Breast epithelium (tissue), 4 donors: ENCODE measurements at places on chromosomes 11 and 22.

- DNase-seq: no peak
These were observed 33.6 kb downstream of the TCF20 start for GRCh38 chr22:42236848-42237247.

GRCh38 chr11:17588721-17589120, 41.7 kb downstream of the OTOG start:
- peak; percentile 14 for DNase-seq

- no peak for DNase-seq
These were observed 51.1 kb upstream of the EED start for GRCh38 chr11:86193297-86194095.

GRCh38 chr11:970319-970871, 44.7 kb downstream of the AP2A2 start:
- no peak for DNase-seq

DNA sequence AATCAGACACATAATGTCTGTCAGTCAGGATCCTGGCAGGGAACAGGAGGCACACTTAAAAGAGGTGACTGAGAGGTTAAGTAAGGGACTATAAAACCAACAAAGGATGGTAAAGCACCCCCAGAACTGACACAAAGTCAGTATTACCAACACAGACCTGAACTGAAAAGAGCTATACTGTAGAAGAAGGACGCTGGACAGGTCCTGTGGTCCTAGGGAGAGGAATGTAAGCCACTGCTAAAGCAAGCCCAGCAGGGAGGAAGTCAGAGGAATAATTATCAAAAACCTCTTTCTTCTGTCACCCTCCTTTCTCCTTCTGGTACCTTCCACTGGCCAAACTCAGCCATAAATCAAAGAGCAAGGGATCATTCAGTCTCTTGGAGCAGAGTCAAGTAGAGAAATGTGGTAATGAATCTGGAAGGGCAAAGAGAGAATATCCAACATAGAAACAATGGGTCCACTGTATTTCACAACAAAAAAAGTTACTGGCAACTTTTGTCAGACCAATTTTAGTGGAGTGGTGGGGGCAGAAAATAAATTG, 33.4 kb upstream of the ANGPTL5 start:
- DNase-seq: no peak

DNA sequence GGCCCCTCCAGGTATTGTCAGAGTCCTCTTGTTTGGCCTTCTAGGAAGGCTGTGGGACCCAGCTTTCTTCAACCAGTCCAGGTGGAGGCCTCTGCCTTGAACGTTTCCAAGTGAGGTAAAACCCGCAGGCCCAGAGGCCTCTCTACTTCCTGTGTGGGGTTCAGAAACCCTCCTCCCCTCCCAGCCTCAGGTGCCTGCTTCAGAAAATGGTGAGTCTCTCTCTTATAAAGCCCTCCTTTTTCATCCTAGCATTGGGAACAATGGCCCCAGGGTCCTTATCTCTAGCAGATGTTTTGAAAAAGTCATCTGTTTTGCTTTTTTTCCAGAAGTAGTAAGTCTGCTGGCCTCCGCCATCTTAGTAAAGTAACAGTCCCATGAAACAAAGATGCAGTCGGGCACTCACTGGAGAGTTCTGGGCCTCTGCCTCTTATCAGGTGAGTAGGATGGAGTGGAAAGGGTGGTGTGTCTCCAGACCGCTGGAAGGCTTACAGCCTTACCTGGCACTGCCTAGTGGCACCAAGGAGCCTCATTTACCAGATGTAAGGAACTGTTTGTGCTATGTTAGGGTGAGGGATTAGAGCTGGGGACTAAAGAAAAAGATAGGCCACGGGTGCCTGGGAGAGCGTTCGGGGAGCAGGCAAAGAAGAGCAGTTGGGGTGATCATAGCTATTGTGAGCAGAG, at the start of gene CD3E:
Gene CD3E (plus strand): TSS at position 163 of the 681 bp plus-strand sequence. CDS start 223 bp downstream, at position 386.
- no peak for DNase-seq

DNA sequence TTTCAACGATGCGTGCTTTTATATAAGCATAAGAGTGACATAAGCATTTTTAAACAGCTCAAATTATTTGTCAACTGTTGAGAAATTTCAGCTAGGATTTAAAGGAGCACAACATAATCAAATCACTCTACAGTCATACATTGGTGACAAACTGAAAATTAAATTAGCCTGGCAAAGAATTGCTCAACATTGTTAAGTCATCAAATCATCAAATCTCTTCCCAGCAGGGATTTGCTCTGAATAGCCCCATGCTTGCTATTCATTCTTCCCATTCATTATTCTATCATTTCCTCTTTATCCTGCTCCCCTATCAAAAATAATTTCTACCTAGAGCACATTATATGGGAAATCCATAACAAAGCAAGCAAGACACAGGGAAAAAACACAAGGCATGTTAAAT, 198.7 kb upstream of the LUZP2 start:
- DNase-seq: no peak

GRCh38 chr11:128424271-128424711, 163.1 kb downstream of the ETS1 start:
- DNase-seq: no peak

GRCh38 chr11:85170184-85170583, 457.0 kb downstream of the DLG2 start:
- no peak for DNase-seq

DNA sequence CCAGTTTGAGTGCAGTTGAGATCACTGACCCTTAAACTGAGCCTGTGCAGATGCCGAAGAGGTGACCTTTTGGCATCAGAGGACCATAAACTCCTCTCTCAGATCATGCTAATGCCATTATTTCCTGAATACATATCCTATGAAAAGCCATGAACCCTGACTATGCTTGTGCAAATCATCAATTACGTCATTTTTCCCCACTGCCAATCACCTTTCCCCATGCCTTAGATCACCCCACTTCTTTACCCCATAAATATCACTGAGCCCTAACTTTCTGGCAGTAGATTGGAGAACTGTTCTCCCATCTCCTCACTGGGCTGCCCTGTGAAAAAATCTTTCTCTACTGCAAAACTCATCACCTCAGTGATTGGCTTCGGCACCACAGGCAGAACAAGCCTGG, 32.9 kb downstream of the MTNR1B start:
- DNase-seq: no peak

DNA sequence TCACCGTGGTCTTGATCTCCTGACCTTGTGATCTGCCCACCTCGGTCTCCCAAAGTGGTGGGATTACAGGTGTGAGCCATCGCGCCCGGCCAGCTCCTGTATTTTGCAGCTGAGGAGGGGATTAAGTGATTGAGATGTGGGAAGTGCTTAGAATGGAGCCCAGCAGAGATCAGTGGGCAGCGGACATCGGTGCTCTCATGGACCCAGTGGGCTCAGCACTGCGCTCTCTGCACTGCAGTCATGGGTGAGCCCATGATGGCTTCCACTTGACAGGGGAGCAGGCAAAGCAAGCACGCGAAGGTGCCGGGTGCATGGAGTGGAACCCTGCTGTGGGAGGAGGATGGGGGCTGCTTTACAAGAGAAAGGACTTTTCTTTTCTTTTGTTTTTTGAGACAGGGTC, 9.1 kb upstream of the CCDC88B start:
- no peak for DNase-seq

- no peak for DNase-seq
These were observed 222.0 kb downstream of the DBX1 start for GRCh38 chr11:19938169-19938856.

DNA sequence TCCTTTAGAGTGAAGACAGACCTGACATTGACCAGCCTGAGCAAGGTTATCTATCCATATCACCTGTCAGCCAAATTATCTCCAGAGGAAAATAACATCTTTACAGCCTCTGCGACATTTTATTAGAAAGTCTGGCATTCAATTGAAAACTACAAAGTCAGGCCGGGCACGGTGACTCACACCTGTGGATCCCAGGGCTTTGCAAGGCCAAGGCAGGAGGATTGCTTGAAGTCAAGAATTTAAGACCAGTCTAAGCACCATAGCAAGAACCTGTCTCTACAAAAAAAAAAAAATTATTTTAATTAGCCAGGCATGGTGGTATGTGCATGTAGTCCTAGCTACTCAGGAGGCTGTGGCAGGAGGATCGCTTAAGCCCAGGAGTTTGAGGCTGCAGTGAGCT, 141.6 kb downstream of the RCN1 start:
- DNase-seq: no peak

DNA sequence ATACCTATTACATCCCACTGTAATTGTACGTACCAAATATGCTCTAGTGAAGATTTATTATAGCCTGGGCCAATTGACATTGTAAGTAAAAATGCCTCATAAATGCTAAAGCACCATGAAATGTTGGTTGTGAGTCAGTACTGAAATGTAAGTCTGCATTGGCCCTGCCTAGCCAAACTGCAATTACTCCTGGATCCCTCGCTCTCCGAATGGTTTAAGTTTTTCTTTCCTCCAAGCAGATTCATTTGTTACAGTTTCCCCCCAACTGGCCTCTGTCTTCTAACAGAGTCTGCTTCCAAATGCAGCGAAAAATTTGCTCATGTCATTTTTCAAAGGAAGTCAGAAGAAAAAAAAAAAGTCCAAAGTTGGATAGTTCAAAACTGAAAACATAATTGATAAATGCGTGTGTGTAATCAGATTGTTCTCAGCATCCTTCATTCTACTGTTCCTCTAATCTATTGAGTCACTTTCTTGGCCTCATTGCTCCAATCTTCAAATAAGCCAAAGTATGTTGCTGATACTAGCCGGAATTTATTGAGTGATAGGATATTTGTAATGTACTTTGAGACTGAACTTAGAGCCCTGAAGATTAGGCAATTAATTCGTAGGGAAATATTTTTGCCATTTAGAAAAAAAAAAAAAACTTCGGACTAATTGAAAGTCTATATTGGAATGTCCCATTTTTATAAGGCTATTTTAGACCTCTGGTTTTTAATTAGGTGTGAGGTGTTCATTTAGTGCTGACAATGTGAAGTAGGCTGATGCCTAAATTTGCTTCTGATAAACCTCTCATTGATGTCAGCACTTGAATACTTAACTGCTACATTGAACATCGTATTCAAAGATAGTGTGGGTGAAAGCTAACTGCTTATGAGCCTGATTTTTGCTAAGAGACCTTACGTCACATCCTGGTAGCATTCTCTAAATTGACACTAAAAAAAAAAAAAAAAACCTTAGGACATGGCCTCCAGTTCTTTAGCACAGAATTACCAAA, 93.4 kb downstream of the WT1 start:
- DNase-seq: no peak

DNA sequence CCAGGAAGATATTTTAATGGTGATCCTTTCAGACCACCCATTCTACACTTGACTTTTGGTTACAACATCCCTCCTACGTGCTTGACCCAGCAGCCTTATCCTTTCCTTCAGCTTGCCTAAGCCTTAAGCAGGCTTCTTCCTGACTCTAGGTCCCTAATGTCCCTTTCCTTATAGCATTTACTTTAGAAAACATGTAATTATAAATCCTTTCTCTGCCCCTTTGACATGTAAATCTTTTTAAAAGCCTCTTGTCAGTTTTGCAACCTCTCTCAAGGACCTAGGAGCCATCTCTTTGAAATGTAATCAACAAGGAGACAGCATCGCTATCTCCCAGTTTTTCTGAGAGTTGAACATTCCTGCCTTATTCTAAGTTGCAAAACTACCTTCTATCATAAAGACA, 1255.2 kb downstream of the LRRC4C start:
- DNase-seq: no peak

GRCh38 chr11:131186629-131187101, 183.8 kb upstream of the NTM start:
- no peak for DNase-seq

DNA sequence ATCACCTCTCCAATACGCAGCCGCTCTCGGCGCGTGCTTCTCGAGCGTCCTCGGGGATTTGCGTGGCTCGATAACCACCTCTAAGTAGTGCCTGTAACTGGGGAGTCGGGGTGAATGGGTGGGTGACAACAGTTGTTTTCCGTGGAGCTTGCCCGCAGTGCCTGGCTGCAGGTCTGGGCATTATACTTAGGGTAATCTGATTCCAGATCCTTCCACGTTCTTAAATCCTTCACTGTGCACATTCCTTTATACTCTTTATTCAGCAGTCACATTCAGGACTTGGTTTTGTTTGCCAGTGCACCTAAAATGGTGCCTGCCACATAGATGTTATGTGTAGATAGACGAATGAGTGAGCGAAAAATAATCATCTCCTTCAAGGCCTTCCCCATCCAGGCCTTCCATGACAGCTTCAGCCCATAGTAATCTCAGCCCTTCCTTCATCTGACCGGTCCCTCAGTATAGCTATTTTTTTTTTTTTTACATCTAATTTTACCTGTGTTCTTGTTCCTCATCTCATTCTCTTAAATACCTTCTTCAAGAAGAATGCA, 602 bp downstream of the NAT10 start:
- DNase-seq: no peak

- no peak for DNase-seq
These were observed 230.2 kb downstream of the NTM start for GRCh38 chr11:131600628-131601027.

DNA sequence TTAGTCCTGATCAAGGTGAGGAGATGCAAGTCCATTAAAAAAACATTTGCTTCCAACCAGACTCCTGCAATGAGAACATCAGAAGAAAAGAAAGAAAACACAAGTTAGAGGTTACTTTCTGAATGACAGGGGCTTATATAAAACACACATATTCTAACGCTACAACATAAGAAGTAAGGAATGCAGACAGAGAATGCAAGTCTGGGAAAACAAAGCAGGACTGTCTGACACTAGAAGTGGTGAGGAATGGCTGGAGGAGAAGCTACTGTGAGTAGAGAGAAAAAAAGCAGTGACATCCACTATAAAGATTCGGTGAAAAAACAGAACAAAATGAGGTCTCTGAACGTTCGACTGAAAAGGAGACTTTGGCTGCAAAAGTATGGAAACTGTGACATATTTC, 12.3 kb downstream of the TMEM216 start:
- no peak for DNase-seq

- no peak for DNase-seq
These were observed 13.8 kb downstream of the NCAM1 start for GRCh38 chr11:112975051-112975450.

GRCh38 chr11:126415669-126416420, 60.4 kb downstream of the ST3GAL4 start:
- DNase-seq: no peak

- no peak for DNase-seq
These were observed 13.7 kb downstream of the NARS2 start for GRCh38 chr11:78560826-78561484.

- no peak for DNase-seq
These were observed 158.2 kb upstream of the E2F8 start for GRCh38 chr11:19398772-19399527.

GRCh38 chr22:36741968-36742367, 34.0 kb downstream of the IFT27 start:
- peak; percentile 19 for DNase-seq

- DNase-seq: no peak
These were observed 371.1 kb upstream of the SYN3 start for GRCh38 chr22:33429281-33429680.

GRCh38 chr11:75562836-75563484, 907 bp downstream of the SERPINH1 start:
- DNase-seq: no peak

- no peak for DNase-seq
These were observed 28.6 kb downstream of the GNB1L start for GRCh38 chr22:19825904-19826618.

GRCh38 chr11:111088847-111089355, 156.6 kb upstream of the POU2AF2 start:
- DNase-seq: no peak
